ENCODE measurements at places on chromosomes 6 and 20. TPM values are rescaled to one million over a fixed set of nuclear protein-coding genes. Genes with fewer than 3 reads are reported as not detected.

The IMPG1 gene
- 0.34 TPM for polyA plus RNA-seq

The BMP2 gene
- polyA plus RNA-seq: 0.79 TPM

The C6orf141 gene
- polyA plus RNA-seq: not detected

The MACROD2 gene
- polyA plus RNA-seq: 36.7 TPM

The UST gene
- 7.2 TPM for polyA plus RNA-seq

The DNPH1 gene
- 8.7 TPM for polyA plus RNA-seq

The OR2J3 gene
- not detected for polyA plus RNA-seq

The TREM2 gene
- polyA plus RNA-seq: not detected

The CLPSL2 gene
- polyA plus RNA-seq: 1.9 TPM

Measured in Purkinje cell (primary cell).